Effector CD4-positive, alpha-beta T cell (primary cell): ENCODE measurements at places on chromosomes 2 and 18.

DNA sequence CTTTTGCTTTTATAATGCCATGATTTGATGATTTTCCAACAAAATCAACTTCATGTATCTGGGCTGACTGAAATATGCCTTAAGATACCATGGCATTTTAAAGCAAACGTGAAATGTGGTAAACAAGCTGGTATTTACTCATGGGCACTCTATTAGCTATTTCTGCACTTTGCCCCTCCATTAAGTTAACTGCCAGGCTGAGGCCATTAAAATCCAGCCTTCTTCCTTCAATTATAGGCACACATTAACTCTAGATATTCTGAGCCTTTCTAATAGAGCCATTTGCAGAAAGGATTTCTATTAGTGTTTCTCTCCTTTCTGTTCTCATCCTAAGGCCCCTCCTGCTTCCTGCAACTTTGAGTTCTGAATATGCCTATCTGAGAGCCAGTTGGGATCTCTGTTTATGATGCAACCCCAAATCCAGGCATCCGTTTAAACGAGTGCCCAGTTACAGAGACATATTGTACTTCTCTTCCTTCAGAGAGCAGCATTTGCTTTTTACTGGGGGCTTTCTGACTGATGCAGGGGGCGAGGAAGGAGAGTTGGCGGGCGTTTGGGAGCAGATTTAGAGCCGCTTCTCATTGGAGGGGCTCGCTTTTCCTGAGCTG lies 1.6 kb upstream of the KCNJ3 start:
- no peak for DNase-seq

DNA sequence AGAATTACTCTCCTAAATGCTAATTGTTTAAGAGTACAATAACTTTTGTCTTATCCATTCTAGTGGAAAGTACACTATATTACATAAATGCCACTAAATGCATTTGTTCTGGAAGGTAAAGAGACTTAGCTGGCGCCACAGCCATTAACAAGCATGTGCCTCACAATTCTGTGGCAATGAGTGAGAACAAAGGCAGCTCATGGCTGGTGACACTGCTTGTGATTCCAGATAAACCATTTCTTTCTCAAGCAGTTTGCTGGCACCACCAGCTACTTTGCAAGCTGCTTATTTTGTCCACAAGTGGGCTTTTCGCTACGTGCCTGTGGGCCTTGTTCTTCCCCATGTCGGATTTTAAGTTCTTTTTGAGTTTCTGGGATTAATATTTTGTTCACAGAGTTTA lies 147.6 kb upstream of the SMAD7 start:
- DNase-seq = no peak

DNA sequence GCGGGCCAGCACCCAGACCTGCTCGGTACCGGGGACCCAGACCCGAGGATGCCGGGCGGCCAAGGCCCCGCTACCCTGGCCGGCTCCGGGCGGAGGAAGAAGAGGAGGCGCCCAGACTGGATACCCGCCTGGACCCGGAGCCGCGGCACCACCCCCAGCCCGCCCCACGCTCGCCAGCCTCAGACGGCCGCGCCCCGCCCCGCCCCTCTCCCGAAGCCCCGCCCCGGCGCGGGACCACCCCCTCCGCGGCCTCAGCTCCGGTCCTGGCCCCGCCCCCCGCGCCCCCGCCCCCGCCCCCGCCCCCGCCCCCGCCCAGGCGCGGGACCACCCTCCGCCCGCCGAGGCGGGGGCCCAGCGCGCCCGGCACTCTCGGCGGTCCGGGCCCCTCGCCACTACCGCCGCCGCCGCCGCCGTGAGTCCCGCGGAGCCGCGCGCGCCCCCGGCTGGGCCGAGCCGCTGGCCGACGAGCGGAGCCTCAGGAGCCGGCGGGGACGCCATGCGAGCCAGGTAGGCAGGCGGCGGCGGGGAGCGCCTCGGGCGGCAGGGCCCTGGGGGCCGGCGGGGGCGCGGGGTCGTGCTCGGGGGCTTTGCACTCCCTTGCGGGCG lies at the start of gene SH3BP4:
Gene SH3BP4, plus strand, starts transcription at position 354 of the 606 bp plus-strand sequence. CDS start 82,986 bp downstream, outside the sequence.
- no peak for DNase-seq

DNA sequence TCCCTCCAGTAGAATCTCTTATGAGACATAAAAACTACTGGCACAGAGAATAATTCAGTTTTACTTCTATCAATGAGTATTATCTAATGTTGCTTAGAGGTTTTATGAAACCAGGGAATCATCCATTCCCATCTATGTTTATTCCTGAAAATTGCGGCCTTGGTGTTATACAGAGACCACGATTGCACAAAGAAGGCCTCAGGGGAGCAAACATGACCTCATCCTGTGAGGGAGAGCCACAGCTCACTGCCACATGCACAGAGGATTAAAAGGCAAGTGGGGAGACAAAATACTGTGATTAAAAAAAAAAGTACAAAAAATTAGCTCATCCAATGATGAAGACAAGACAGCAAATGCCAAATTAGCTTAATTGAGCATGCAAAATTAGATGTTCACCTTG lies 111.8 kb upstream of the SLC35G4 start:
- DNase-seq = no peak

GRCh38 chr2:174540893-174541292 lies 54.1 kb upstream of the GPR155 start:
- no peak for DNase-seq

- DNase-seq = peak; percentile 83
Measured at GRCh38 chr2:108533832-108534583, at the start of gene LIMS1. TSS of gene LIMS1 (plus strand) at chr2:108534470. CDS start at chr2:108534563, 93 bp downstream.

DNA sequence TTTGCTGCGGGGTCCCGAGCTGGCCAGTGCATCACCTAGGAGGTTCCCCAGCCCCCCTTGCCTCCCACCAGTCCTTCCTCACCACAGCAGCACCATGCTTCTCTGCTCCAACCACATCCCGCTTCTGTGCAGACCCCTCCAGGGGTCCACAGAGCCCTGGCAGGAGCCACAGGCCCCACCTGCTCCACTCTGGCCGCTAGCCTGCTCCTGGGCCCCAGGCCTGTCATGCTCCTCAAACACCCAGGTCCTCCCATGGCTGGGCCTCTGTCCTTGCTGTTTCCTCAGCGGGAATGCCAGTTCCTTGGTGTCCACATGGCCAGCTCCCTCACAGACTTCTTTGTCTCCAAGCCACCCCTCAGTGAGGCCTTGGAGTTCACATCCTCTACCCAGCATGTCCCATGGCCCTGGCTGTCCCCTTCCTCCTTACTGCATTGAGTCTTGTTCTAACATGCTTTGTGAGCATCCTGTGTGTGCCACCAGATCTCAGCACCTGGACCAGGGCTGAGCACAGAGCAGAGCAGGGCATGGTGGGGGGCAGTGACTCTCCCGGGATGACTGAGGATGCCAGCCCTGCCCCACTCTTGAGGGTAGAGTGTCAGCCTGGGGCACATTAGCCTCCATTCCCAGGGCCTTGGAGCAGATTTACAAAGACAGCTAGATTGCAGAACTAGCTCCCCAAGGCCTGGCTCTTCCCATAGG lies 201.0 kb upstream of the HS6ST1 start:
- DNase-seq = no peak

DNA sequence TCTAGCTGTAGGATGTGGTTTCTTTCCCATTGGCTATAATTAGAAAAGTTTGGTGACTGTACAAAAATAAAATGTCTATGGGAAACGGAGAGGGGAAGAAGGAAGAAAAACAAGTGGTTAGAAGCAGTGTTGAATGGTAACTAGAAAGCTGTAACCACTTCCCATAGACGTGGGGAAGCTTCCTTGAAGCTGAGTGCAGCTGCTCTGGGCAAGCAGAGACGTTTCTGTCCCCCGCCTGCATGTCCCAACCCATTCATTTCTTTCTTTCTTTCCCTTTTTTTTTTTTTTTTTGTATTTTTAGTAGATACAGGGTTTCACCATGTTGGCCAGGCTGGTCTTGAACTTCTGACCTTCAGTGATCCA lies 367.8 kb upstream of the HS6ST1 start:
- DNase-seq = no peak

DNA sequence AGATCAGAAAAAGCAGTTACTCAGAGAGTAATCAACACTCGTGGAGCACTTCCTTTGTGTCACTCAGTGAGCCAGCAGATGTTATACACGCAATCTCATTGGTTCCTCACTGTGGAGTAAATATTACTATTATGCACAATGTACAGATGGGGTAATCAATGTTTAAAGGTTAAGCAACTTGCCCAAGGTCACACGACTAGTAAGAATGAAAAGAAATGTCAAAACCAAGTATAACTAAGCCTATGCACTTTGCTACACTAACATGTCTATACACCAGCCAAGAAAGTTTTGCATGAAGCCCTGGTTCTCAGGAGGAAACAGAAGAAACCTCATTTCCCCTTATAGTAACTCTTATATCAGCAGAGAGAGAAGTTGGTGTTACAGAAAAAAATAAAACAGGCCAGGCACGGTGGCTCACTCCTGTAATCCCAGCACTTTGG lies 5.4 kb downstream of the METTL21A start:
- no peak for DNase-seq

DNA sequence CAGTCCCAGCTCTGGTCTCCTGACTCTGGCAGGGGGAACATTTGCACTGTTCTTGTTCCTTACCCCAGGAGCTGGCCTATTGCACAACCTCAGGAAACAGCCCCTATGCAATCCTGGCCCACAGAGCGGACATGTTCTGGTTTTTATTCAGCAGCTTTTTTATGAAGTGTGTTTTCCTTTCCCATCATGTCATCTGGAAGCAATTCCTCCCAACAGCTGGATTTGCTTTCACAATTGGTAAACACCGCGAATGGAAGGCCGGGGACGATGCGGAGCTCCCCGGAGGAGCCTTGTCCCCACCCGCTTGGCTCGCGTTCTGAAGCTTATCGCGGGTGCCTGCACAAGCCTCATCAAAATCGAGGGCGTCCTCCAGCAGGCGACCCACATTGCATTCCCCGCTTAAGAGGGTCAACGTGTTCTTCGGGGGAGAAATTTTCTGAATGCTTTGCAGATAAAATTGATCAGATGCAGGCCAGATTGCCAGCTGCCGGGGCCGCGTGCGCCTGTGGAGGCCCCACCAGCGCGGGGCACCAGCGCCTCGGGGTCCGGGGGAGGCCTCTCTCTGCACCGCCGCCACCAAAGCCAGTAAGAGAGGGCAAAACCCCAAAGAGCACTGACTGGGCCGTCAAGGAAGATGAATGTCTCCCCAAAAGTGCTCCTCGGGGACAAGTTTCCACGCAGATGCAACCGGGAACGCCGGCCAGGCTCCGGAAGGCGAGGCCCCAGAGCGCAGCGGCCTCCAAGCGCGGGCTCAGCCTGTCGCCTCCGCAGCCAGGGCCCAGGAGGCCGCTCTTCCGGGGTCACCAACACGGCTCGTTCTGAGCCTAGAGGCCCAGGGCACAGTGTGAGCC lies 60.3 kb upstream of the SP3 start:
- no peak for DNase-seq

DNA sequence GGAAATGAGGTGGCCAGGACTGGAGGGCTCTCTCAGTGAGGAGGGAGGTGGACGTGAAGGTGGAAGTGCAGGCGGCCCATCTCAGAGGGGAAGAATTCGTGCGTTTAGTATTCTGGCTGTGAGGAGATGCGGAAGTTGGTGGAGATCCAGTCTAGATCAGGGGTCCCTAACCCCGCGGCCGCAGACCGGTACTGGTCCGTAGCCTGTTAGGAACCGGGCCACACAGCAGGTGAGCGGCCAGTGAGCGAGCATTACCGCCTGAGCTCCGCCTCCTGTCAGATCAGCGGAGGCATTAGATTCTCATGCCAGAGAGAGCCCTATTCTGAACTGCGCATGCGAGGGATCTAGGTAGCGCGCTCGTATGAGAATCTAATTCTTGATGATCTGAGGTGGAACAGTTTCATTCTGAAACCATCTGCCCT lies 1.6 kb upstream of the FHOD3 start:
- DNase-seq = no peak

DNA sequence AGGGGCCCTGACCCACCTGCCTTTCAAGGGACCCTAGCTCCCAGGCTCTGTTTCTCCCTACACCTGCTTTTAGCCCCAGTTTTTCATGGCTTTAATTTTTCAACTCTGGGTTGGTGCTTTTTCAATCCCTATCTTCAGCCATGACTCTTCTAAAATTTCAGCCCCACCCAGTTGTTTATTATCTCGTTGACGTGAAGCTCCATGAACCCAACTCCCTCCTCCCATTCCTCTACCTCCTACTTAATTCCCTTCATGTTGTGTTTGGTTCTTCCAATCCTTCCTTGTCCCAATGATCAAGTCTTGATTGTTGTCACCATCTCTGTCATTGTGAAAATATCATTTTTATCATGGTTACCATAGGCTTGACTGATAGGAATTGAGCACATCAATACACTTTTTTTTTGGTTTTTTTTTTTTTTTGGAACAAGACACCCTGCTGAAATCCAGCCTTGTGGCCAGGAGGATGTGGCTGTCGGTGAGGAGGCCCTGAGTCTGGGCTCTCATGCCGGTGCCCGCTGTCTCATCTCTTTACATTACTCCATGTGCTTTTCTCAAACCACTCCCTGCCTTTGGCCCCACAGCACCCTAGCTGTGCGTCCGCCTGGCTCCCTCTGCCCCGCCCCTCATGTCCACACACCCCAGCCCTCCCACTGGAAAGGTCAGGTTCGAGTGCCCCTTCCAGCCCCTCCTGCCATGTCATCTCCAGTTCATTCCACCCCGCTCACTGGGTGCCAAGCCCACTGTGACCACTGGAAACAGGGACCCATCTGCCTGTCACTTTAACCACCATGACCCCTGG lies 39.3 kb downstream of the NAPG start:
- no peak for DNase-seq

DNA sequence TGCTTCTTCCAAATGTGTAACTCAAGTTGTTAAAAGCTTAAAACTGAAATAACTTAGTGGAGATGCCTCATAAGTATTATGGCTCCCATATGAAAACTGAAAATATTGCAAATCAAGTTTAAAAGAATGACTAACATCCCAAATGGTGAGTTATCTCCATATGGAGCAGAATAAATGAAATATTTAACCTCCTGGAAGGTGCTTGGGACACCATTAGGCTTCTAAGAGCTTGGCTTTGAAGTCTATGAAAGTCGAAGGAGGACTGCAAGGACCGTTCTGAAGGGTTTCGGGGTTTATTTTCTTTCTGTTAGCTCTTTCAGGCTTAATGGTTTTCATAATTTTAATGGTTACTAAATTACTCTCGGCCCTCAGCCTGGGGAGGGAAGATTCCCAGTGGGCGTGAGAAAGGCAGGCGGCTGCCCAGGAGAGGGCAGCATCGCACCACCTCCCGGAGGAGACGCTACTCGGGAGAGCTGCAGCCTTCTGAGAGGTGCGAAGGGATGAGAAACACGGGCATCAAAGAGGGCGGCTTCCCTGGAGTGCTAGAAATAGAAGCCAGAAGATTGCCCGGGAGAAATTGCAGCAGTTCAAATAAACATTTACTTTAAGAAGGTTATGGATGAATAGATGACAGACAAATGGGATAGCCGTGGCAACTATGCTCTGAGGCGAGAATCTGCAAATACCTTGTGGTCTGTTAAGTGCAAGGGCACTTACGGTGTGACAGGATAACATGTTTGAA lies 43.1 kb downstream of the MAP3K19 start:
- peak; percentile 60 for DNase-seq

- no peak for DNase-seq
Measured at GRCh38 chr2:158539176-158540005, 82.6 kb downstream of the PKP4 start.

DNA sequence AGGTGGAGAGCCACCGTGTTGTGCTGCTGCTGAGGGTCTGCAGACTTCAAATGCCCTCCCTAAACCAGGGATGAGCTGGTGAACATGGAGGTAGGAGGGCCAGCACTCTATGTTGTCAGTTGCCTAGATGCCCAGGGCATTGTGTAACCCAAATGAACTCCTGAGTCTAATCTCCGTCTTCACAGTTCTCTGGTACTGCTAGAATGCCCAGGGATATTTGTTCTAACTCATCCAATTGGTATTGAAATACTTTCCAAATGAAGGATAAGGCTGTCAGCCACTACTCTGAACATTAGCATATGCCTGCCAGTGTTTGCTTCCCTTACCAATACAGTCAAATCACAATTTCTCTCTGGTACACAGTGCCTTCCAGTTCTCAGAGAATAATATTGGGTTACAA lies 492.6 kb downstream of the SLC4A3 start:
- no peak for DNase-seq

GRCh38 chr18:24064391-24065100 lies 50.0 kb downstream of the TTC39C start:
- no peak for DNase-seq
